ENCODE measurements at places on chromosomes 3 and 15. TPM values are rescaled to one million over a fixed set of nuclear protein-coding genes. Genes with fewer than 3 reads are reported as not detected.
A peak's percentile ranks its signal among the peaks of the same experiment; 100 is the strongest.

GRCh38 chr3:14767245-14768051 is 51.3 kb upstream of the FGD5 start:
- H3K36me3 ChIP-seq: no peaks in the 10 kb centered on the region
- no peak overlapping the region for H3K27ac ChIP-seq
- DNase-seq: no peak
- H3K27me3 ChIP-seq: no peaks in the 10 kb centered on the region

- no peak overlapping the region for H3K27ac ChIP-seq
- H3K4me1 ChIP-seq: peaks cover 1% of the 10 kb centered on the region
- no peak overlapping the region for H3K4me3 ChIP-seq
- peaks cover 8% of the 10 kb centered on the region for H3K36me3 ChIP-seq
- no peak for DNase-seq
Observed at GRCh38 chr3:13628432-13628831, 79.5 kb downstream of the FBLN2 start.

GRCh38 chr15:93307513-93307912 is 218.5 kb upstream of the RGMA start:
- no peak overlapping the region for H3K4me3 ChIP-seq
- DNase-seq: no peak
- H3K36me3 ChIP-seq: no peaks in the 10 kb centered on the region
- H3K27me3 ChIP-seq: no peaks in the 10 kb centered on the region
- no peak overlapping the region for H3K27ac ChIP-seq

DNA sequence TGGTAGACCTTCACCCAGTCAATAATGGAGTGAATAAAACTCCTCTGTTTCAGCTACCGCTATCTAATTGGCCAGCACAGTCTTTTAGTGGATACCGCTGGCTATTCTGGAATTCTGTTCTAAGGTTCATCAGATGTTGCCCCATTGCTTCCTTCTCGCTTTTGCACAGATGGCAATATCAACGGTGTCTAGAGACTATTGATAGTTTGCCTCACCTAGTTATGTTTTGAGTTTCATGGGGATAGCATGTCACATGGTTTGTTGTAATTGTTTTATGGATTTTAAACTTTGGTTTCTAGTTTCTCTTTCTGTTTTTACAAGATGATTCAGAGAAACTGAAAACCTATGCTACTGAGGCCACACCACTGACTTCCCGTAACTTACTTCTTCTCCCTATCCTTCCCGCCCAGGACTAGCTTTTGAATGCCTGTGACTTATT is 2.0 kb downstream of the XRN1 start:
- DNase-seq: no peak
- H3K27me3 ChIP-seq: no peaks in the 10 kb centered on the region
- peak overlapping the region; percentile 26 for H3K27ac ChIP-seq
- H3K4me1 ChIP-seq: no peaks in the 10 kb centered on the region
- H3K36me3 ChIP-seq: peaks cover 10% of the 10 kb centered on the region

DNA sequence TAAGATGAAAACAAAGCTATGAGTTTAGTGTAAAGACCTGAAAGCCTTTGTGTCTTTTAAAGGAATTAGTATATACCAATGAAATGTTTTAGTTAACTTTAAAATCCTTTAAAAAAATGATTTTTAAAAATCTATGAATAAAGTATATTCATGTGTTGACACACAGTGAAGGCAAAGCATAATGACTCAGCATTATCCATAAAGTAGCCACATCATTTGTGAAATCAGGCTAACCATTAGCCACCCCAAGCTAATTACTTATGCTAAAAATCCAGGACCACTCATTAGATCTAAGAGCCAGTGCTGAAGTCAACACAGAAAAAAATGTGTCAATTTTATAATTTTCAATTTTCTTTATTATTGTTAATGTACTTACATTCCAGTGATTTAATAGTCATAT is 310.2 kb downstream of the TBC1D5 start:
- no peak overlapping the region for H3K27ac ChIP-seq
- H3K27me3 ChIP-seq: no peaks in the 10 kb centered on the region
- no peak for DNase-seq
- H3K4me3 ChIP-seq: no peak overlapping the region
- H3K4me1 ChIP-seq: no peaks in the 10 kb centered on the region
- H3K36me3 ChIP-seq: no peaks in the 10 kb centered on the region

The MKRN3 gene
- 0.62 TPM for total RNA-seq

DNA sequence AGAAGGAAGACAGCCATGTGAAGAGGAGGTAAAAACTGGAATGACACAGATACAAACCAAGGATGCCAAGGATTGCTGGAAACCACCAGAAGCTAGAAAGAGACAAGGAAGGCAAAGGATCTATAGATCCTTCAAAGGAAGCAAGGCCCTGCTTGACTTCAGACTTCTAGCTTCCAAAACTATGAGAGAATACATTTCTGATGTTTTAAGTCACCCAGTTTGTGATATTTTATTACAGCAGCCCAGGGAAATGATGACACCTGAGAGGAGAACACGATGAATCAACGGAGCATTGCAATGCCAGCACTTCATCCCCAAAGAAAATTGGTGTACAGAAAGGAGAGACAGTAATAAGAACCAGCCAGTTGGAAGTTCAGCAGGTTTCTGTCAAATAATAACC is 116.3 kb downstream of the MAGI1 start:
- H3K27me3 ChIP-seq: no peaks in the 10 kb centered on the region
- no peak for DNase-seq
- no peak overlapping the region for H3K4me3 ChIP-seq
- H3K4me1 ChIP-seq: no peaks in the 10 kb centered on the region

The PTPRG gene
- 45.7 TPM for total RNA-seq

Measured in muscle of leg (tissue), 16 donors.